ENCODE measurements at places on chromosomes 4 and X.
A peak's percentile ranks its signal among the peaks of the same experiment; 100 is the strongest.

DNA sequence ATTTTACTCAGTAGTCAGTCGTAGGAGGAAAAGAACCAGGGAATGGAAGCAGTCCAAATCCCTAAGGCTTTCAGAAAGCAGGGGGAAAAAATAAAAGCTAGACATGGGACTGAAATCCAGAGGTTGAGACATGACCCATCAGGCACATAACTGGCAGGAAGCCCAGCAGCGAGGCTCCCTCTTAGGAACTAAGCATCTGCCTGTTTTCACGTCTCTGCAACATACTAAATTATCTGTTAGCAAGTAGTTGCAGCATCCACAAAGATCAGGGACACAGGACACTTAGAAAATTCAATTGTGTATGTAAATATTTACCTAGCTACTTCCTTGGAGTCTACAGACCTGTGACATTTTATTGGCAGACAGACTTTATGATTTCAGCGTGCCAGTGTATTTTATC lies 118.0 kb upstream of the EDNRA start:
- peak; percentile 59 for DNase-seq

DNA sequence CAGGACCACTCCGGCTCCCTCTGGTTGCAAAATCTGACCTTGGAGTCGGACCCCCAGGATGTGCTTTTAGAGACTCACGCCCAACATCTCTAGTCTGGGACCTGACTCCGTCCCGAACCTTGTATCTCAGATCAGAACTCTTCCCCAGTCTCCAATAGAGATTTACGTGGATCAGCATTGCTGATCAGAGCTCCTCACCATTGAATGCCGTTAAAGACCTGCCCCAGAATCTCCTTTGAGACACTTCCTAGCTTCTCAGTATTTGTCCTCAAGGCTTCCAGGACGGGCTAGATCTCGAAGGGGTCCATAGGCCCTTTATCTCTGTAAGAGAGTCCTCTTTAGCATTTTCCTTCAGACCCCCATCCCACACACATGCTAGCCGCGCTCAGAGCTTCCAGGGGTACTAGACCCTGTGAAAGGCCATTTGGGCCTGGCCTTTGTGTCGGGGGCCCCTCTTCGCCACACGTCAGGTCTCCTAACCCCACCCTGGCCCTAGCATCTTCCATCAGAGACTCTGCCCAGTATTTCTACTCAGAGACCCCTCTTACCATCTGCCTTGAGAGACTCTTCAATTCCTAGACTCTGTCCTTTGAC lies 662 bp downstream of the UBA1 start:
- no peak for DNase-seq

- no peak for DNase-seq
Observed at GRCh38 chr4:149296503-149296902, 519.1 kb downstream of the IQCM start.

DNA sequence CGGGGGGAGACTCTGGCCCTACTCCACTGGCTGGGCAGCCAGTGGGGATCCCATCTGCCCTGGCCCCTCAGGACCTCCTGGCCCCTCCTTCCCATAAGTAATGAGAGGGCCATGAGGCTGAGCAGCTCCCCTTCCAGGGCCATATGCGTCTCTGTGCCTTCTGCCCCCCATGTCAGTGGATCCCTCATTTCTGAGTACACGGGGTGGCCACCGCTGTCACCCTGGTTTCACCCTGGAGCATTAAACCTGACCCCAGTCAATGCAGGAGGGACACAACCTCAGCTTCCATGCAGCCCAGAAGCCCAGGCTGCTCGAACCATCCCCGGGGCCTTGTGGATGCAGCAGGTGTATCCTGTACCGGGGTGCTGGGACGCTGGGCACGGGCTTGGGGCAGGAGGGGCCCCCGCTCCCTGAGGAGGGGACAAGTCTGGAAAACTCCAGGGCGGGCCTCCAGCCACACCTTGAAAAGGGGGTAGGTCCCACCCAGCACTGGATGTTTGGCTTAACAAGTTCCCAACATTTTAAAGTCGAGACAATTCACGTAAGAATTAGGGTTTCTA lies 24.2 kb downstream of the ATP5ME start:
- DNase-seq = no peak

GRCh38 chrX:10979956-10980355 lies 131.2 kb upstream of the HCCS start:
- peak; percentile 20 for DNase-seq

GRCh38 chr4:45477311-45477733 lies 646.5 kb downstream of the GABRG1 start:
- no peak for DNase-seq

GRCh38 chr4:77636902-77637301 lies 31.3 kb downstream of the CXCL13 start:
- peak; percentile 97 for DNase-seq

DNA sequence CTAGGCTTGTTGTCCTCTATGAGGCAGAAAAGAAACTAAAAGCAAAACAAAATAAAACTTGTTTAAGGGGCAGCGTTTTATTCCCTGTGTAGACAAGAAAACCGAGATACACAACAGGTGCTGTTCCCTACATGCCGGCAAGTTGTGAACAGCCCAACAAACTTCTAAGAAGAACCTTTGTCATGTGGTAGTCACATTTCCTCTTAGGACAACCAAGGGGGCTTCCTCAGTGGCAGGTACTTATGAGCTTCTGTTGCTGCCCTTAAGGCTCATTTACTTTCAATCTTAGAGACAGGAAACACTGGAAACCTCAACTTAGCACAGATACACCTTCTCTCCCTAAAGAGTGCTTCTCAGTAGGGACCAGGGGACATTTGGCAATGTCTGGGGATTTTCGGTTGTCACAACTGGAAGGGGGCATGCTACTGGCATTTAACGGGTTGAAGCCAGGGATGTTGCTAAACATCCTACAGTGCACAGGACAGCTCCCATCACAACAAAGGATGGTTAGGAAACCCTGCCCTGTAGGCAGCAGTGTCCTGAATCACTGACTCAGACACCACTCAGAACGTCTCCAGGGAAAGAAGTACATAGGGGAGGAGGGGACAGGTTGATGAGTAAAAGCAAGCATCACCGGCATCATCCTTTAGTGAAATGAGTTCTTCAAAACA lies 111.0 kb downstream of the ASB9 start:
- peak; percentile 72 for DNase-seq

DNA sequence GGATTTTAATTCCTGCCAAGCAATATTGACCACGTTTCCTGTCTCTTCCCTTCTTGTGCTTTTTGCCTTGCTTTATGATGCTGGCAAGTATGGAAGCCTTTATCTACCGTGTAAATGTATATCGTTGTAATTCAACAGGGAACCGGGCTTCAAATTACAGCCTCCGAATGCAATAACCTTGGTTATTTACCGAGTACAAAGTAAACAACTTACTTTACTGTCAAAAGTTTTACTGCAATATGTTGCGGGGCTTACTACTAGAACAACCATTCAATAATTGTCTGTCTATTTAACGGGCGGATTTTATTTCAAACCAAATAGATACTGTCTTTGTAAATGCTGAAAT lies 73.1 kb downstream of the PALLD start:
- no peak for DNase-seq

DNA sequence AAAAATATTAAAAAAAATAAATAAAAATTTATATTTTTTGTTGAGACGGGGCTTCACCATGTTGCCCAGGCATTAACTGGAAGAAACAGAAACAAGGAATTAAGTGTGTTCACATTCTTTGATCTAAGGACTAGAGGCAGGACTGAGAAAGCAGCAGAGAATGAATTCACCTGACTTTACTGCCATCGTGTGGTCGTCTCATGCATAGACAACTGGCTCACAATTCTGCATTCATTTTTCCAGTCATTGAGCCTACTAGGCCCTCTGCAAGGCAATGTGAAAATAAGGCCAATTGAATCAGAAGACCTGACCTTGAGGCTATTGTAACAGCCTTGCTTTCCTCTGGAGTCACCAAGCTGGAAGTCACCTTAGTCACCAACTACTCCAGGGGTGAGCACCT lies 37.4 kb downstream of the LHFPL1 start:
- peak; percentile 43 for DNase-seq

DNA sequence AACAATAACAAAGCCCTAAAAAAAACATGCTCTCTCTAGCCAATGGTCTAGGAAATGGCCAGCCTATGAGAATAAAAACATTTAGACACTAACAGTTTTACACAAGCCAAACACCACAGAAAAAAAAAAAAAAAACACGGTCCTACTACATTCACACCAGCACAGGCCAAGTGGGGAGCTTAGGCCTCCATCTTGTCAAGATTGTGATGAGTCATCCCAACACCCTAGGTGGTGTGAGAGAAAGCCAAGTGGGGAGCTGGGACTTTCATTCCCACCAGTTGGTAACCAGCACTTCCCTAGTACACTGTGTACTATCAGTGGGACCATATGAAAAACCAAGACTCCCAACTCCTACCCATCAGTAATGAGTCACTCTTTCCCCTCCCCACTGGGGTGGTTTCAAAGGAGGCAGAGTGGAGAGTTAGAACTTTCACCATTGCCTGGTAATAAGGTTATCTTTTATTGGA lies 95.6 kb downstream of the ADAMTS3 start:
- DNase-seq = peak; percentile 23

- no peak for DNase-seq
Observed at GRCh38 chr4:102392033-102392744, 46.9 kb upstream of the SLC39A8 start.

GRCh38 chr4:169492436-169493163 lies 119.8 kb downstream of the NEK1 start:
- peak; percentile 21 for DNase-seq

DNA sequence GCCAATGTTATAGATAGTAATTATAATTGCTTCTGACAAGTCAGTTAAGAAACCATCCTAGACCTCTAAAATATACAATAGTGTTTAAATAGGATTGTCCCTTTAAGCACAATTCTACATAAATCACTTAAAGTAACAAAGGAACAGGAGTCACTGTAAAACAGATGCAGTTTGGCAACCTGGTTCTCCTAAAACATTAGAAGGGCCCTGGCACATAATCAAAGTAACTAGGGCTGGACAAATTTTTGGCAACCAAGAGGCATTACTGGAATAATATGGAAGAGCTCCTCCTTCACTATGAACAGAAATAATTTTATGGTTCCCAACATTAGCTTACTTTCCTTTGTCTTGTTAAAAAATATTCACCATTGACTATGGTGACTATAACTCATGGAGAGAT lies 75.0 kb upstream of the CCDC160 start:
- DNase-seq = no peak

DNA sequence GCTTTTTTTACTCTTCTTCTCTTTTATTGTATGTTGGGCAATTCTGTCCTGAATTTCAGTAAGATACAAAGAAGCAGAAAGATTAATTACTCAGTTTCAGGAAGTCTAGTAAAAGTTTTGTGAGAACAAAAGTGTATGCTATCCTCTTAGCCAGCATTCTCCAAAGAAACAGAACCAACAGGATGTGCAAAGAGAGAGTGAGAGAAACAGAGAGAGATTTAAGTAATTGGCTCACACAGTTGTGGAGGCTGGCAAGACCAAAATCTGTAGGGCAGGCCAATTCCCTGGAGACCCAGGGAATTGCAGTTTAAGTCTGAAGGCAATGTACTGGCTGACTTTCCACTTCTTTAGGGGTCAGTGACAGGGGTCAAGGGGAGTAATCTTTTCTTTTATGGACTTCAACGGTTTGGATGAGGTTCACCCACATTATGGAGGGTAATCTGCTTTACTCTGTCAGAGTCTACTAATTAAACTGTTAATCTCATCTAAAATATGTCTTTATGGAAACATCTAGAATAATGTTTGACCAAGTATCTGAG lies 59.2 kb upstream of the SLC39A8 start:
- no peak for DNase-seq

GRCh38 chr4:101345596-101346350 lies 1.6 kb downstream of the PPP3CA start:
- DNase-seq = peak; percentile 48
